Myocyte (in vitro differentiated cells): ENCODE measurements at places on chromosomes 16 and 17.

DNA sequence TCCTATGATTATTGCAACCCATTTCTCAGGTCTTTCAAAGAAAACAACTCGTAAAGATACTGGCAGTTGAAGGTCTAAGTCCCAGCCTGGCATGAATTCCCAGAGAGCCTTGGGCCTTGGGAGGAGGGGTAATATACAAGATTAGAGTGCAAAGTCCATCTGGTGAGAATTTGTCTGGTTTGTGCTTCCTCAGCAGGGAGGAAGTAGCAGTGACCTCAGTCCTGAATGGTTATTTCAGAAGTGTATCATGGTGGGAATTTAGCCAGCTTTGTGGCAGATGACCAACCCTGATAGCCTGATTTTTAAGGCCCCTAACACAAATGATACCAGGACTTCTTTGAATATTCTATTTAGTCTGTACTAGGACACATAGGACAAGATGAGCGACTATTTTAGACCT lies 151.2 kb upstream of the TBX2 start:
- peak; percentile 42 for DNase-seq

- no peak for DNase-seq
These were observed 30.1 kb downstream of the NLRC3 start for GRCh38 chr16:3546986-3547682.

DNA sequence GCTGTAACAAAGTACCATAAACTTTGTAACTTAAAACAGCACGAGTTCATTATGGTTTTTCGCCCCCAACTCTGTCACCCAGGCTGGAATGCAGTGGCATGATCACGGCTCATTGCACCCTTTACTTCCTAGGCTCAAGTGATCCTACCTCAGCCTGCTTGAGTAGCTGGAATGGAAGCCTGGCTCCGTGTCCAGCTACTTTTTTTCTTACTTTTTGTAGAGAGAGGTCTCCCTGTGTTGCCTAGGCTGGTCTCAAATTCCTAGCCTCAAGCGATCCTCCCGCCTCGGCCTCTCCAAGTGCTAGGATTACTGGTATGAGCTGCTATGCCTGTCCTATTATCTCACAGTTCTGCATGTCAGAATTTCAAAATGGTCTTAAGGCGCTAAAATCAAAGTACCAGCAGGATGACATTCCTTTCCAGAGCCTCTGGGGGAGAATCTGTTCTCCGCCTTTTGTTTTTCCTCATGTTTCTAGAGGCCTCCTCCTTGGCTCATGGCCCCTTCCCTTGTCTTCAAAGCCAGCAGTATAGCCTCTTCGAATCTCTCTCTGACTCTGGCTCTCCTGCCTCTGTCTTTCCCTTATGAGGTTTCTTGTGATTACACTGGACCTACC lies 10.1 kb upstream of the PRM1 start:
- DNase-seq = no peak

- DNase-seq = no peak
These were observed 105.9 kb downstream of the METRNL start for GRCh38 chr17:83185023-83186002.

DNA sequence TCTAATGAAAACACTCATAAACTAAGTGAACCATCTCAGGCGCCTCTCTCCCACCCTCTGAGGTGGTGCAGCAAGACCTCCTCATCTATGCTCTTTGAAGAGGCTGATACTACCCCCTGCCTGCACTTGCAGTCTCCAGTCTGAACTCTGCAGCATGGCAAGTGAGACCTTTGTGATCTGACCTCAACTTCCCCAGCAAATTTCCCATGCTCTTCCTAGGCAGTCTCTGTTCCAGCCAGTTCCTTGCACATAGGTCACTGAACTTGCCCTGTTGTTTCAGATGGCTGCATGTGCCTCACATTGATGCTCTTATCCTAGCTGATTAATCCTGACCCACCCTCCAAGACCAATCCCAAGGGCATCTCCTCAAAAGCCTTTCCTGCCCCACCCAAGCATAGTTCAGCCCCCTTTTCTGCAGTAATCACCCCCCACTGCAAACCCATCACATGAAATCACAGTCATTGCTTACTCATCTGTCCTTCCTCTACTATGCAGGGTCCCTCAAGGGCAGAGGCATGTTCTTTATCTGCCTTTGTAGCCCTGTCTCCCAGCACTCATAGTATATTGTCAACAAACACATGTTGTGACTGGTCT lies 42.0 kb downstream of the TBX21 start:
- no peak for DNase-seq

DNA sequence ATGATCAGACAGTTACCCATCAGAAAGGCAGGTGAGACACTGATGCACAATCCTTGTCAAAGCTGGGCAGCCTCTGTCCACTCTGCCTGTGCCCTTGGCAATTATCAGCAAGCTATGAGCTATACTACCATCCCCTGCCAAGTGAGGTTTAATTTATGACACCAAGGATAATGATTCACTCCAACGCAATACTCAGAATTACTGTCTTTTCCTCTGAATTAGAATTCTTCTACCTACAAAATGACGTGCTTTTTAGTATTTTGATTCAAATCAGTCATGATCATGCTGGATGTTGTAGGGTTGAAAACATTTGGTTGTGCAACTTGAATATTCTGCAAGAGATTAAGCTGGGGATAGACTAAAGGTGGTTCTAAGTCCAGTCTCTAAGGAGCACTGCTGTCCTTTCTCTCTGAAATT lies 116.8 kb upstream of the SOX9 start:
- DNase-seq = peak; percentile 13
